GM10248 (cell line): ENCODE measurements at places on chromosomes 7 and 10.

- no peak for DNase-seq
These were observed 106.2 kb upstream of the GPR141 start for GRCh38 chr7:37577412-37577811.

DNA sequence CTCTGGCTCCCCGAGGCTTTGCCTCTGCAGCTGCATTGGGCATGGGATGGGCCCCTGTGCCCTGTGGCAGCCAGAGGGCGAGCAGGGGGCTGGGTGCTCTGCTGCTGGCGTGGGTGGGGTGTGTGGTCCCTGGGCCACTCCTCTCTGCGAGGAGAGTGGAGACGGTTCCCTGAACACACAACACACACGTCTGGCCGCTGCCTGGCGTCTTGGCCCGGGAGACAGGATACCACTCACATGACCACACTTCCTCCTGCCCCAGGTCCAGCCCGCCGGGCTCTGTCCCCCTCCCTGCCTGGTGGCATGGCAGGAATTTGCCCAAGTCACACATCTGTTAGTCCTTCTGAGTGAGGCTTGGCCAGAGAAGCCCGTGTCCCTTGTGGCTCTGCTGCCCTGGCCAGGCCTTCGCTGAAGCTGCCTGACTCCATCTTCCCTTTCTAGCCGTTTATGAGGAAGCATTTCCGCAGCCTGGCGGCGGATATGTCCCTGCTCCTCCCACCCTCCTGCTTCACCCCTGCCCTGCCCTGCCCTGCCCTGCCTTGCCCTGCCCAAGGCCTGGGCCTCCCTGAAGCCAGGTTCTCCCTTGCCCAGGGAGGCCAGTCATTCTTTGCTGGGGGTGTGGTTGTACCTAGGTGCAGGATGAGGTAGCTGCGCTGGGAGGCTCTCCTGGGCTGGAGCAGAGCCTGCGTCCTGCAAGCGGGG is 3.0 kb downstream of the BRI3 start:
- no peak for DNase-seq

DNA sequence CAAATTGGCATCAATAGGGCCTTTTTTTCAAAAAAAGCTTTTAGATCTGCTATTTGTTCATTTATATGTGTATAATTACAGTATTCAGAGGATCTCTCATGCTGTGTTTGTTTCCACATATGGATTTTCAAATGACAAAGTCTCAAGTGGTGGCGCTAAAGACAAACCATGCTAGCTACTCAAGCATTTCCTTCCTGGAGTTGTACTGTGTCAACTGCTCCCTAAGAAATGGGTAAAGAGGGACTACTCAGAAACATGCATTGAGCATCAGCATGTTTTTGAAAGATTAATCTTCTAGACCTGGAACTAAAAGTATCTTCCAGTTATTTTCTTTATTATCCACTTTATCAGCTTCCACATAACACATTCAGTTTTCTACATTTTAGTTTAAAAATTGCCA is 12.7 kb downstream of the CNTNAP2 start:
- DNase-seq, result no peak

DNA sequence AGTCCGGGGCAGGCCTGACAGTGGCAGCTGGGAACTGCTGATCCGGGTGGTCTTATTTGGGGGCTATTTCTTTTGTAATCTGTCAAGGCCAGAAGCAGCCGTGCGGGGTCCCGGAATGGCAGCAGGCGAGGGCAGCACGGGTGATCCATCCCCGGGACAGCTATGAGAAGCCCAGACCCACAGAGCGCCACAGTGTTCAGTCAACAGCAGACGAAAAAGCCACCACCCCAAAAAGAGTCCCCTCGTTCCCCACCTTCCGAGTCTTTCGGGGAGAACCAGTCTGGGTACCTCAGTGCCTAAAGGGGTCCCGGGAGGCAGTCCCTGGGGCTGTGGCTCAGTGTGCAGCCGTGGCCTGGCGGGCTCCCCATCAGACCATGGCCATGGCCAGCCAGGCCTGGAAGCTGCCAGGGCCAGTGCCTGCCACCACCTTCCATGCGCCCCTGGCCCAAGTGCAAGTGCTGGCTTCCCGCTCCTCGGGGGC is 125.1 kb upstream of the KCTD7 start:
- no peak for DNase-seq

- DNase-seq, result no peak
These were observed 23.0 kb downstream of the CRPPA start for GRCh38 chr7:16398146-16399017.

- no peak for DNase-seq
These were observed 81.0 kb upstream of the NOBOX start for GRCh38 chr7:144484445-144484844.
